ENCODE measurements at places on chromosomes 3 and 15. TPM values are rescaled to one million over a fixed set of nuclear protein-coding genes. Genes with fewer than 3 reads are reported as not detected.

DNA sequence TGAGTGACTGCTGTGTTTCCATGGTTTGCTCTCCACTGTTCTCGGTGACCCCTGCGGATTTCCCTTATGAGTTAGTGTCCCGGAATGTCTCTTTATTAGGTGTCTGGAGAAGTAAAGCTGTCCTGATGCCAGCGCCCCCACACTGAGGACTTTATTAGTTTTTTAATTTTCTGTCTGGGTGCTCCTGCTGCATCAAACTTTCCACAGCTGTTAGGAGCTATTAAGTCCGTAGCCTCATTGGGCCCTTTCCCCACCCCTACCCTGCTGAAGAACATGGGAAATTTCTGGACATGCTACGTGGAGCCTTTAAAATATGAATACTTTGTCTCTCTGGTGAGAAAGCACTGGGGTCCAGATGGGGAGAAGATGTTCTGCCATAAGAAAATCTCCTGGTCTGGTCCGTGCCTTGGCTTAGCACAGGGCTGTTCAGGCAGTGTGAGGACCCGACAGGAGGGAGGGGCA, 161.7 kb upstream of the HES1 start:
- no peak for DNase-seq

DNA sequence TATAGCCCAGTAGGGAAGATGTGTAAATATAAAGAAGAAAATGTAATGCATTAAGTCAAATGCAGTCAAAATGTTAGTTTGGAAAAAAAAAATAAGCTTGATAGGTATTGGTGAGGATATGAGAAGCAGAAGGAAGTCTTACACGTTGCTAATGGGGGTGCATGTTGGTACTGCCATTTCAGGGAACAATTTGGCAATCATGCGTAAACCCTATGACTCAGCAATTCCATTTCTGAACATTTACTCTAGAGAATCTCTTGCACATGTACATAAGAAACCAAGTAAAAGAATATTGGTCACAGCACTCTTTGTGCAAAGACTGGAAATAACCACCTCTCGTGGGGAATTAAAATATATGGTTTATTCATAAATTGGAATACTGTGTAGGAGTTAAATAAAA, 35.5 kb upstream of the TIMP4 start:
- DNase-seq: no peak

IGSF11 gene
- polyA plus RNA-seq: 0.86 TPM

DNA sequence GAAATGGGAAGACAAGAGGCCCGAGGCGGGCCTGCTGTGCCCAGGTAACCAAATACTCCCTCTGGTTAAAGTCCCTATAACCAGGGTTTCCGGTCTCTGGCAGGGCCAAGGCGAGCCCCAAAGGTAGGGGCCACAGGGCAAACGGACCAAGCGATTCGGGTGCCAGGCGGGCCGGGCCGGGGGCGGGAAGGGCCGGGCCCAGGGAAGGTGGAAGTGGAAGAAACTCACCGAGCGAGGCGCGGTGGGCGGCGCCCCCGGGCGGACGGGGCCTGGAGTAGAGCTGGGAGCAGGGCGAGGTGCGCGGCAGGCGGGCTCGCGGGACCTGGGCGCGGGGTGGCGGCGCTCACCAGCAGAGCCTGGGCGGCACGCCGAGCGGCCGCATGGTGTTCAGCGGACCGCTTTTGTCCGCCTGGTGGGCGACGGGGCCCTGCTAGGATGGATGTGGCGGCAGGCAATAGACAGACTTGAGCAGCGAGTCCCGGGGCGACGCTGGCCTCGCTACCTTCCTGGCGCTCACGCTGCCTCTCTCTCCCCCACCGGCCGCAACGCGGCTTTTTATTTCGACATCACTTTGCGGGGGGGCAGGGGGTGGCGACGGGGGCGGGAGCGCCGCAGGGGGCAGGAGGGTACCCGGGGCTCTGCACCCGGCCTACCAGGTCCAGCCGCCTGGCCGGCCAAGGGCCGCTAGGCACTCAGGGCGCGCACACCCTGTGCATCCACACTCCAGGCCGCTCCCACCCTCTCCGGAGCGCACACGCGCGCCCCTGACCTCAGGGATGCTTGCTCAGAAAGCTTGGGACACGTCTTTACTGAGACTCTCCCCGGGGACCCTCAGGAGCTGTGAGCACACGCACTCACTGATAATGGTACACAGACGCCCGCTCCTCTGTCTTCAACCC, at the start of gene GATA2:
Gene GATA2 (minus strand): TSS at position 531 of the 899 bp plus-strand sequence. CDS start 6,170 bp downstream, outside the sequence.
- no peak for DNase-seq

DNA sequence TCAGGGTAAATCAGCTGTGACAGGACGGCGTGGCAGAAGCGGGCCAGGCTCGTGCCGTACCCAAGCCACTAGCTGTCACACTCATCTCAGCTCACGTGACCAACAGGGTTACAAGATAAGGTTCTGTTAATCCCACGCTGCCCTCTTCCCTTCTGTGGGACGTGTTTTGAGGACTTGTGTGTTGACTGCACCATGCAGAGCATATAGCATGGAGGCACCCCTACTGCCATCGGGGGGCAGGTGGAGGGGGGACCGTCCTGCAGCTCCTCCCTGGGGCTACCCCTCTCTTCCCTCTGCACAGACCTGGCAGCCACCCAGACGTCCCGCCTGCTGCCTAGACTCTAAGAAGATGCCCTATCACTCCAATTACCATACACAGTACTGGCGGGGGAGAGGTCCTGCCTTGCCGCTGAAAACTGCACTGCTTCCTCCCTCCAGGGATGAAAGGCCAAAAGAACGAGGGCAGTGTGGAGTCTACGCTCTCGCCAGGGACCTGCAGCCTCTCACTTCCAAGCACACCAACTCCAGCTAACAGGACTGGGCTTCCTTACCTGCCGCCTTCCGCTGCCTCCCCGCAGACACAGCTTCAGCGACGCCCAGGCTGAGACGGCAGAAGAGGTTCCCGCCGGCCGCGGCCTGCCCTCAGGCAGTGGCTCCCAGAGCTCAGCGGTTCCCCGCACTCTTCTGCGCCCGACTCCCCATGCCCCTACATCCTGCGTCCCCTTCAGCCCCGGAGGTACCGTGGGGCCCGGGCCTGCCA, at the start of gene TNK2:
Gene TNK2 (minus strand): TSS at position 618 of the 760 bp plus-strand sequence. CDS start 19,963 bp downstream, outside the sequence.
- no peak for DNase-seq
